AG04449 (cell line): ENCODE measurements at places on chromosomes 3 and 15.

DNA sequence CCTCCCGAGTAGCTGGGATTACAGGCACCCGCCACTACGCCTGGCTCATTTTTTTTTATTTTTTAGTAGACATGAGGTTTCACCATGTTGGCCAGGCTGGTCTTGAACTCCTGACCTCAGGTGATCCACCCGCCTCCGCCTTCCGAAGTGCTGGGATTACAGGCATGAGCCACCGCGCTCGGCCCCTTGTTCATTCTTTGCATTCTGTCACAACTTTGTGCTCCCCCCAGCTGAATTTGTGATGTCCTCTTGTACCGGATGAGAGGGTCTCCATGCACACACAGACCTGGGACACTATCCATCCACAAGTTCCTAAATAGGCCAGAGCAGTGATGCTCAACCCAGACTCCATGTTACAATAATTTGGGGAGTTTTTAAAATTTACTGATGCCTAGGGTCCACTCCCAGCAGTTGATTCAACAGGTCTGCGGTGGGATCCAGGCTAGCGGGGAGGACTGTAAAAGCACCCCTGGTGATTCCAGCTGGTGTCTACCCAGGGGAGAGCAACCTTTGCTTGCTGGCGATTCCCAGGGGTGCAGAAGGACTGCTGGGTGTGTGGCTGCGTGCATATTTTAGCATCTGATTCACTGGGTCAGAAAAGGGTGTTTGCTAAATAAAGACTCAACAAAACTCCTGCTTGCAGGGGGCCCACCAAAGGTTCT is 1.0 kb downstream of the RASSF1 start:
- no peak for DNase-seq

- DNase-seq = no peak
Observed at GRCh38 chr3:37510755-37511154, 336.4 kb upstream of the LRRFIP2 start.

DNA sequence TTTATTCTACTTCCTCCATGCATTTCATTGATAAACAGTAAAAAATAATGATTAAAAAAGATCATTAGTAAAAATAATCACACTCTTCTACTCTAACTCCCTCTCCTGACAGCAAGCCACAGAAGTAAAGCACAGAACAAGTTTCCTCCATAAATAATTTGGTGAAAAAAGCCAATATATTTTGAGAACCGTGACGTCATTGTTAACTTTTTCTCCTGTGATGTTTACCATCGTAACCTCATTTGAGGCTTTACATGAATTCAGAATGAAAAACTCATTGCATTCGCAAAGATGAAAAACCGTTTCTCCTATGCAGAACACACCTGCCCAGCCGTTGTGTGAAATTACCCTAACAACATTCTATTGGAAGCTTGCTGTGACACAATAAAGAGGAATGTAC is 120.7 kb downstream of the NSUN3 start:
- no peak for DNase-seq

GRCh38 chr15:57780471-57780870 is 74.0 kb downstream of the POLR2M start:
- DNase-seq = no peak

- no peak for DNase-seq
Observed at GRCh38 chr3:183466575-183466974, 38.2 kb upstream of the MCF2L2 start.

DNA sequence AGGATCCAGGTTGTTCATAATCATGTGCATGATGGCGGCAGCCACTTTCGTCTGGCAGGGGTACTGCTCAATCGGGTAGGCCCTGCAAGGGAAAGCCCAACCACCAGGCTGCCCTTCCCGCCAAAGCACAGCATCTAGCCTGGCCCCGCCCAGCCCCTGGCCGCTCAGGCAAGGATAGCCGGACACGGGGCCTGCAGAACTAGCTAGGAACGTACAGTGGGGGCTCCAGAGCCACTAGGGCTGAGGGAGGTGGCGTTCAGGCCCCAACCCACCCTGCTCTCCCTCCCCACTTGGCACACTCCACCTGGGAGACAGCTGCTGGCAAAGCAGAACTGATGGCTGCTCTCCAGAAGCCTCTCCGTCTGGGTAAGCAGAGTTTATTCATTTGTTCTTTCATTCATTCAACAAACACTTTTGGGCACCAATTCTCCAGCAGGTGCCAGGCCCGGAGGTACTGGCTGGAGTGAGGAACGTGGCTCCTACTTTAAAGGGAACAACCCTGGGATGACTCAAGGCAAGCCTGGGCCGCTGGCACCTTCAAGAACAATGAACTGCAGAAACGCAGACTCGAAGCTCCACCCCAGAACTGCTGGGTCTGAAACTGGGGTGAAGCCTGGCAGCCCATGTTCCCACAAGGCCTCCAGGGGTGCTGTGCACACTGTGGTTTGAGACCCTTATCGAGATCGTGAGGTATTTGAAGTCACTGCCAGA is 7.8 kb downstream of the UROC1 start:
- DNase-seq = no peak

- DNase-seq = no peak
Observed at GRCh38 chr3:174219738-174220137, 639.4 kb upstream of the NAALADL2 start.

- no peak for DNase-seq
Observed at GRCh38 chr3:42099020-42099765, 8.0 kb downstream of the TRAK1 start.

GRCh38 chr3:37833302-37834186 is 28.1 kb upstream of the CTDSPL start:
- no peak for DNase-seq

- DNase-seq = no peak
Observed at GRCh38 chr3:155334914-155335723, 41.6 kb upstream of the STRIT1 start.

DNA sequence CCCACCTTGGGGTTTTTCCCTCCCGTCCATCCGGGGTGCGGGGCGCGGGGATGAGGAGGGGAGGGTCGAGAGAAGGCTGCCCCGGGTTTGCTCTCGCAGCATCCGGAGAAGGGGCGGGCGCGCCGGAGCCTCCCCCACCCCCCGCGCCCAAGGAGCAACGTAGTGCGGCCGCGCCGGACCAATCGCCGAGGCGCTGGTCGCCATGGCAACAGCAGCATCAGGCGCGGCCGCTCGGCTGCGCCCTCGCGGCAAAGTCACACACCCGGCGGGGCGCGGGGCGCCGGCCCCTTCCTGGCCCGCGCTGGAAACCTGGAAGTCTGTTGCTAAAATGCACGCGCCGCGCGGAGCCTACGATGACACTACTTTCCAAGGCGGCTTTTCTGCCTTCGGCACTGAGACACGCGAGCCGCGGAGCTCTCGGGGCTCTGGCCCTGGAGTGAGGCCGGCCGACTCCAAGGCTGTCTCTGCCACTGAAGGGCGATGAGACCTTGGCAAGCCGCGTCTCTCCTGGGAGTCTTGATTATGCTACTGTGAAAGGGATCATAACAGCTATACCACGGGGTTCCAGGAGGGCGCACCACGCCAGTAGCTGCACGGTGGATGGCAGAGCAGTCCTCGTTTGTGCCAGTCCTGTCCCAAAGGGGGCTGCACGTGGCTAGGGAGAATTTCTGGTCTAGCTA is at the start of gene IQSEC1:
Gene IQSEC1, minus strand, starts transcription at position 104 of the 680 bp plus-strand sequence. CDS start 415 bp downstream, outside the sequence.
- DNase-seq = no peak

- DNase-seq = no peak
Observed at GRCh38 chr3:124577494-124578167, 152.6 kb upstream of the UMPS start.

- DNase-seq = no peak
Observed at GRCh38 chr3:52851348-52851747, 16.5 kb upstream of the MUSTN1 start.

DNA sequence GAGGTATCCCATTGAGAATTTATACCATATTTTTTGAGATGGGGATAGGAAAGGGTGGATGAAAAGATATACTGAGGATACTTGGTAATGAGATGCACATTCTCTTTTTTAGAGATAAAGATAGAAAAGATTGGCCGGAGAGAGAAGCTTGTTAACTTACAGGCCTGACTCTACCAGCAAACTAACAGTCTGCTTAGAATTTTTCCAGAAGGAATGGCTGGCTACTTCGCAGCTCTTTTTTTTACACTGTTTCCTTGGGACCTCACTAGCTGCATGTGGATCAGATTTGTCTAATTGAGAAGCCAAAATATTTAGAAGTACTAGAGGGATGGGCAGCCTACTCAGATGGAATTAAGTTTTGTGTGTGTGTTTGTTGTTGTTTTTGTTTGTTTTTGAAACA is 586.6 kb downstream of the TAFA4 start:
- no peak for DNase-seq

GRCh38 chr3:181626036-181626435 is 85.7 kb upstream of the SOX2 start:
- no peak for DNase-seq

- DNase-seq = no peak
Observed at GRCh38 chr3:85710490-85710889, 751.7 kb downstream of the CADM2 start.

DNA sequence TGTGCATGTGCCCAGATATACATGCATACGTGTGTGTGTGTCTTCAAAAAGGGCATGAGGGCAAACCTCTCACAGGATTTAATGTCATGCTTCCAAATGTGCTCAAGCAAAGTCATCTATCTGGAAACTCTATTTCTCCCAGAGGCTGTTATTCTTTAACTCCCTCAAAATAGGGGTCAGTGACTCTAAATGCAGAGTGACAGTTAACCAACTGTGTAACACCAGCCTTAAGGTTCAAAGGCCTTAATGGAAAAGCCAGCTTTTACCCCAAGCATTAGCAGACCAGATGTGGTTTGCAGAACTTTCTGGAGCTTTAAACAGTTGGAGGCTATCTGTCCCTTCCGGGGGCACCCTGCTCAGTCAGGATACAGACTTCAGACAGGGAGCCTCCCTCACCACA is 70.4 kb upstream of the SLC7A14 start:
- no peak for DNase-seq

- DNase-seq = no peak
Observed at GRCh38 chr3:175869404-175869803, 1010.3 kb downstream of the NAALADL2 start.

- DNase-seq = no peak
Observed at GRCh38 chr15:39106950-39107349, 473.9 kb upstream of the THBS1 start.

GRCh38 chr3:158700559-158700958 is 28.1 kb upstream of the LXN start:
- no peak for DNase-seq

DNA sequence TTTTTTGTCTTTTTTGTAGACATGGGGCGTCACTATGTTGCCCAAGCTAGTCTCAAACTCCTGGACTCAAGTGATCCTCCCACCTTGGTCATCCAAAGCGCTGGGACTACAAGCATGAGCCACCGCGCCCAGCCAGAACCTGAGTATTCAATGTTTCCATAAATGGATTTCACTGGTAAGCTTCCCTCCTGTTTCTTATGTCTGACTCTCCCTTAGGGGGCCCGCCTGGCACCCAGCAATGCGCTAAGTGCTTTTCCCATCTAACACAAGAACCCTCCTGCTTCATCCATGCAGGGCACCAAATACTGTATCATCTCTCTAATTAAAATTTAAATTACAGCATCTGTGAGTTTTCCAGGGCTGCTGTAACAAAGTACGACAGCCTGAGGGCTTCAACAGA is 44.9 kb downstream of the KLF15 start:
- no peak for DNase-seq

DNA sequence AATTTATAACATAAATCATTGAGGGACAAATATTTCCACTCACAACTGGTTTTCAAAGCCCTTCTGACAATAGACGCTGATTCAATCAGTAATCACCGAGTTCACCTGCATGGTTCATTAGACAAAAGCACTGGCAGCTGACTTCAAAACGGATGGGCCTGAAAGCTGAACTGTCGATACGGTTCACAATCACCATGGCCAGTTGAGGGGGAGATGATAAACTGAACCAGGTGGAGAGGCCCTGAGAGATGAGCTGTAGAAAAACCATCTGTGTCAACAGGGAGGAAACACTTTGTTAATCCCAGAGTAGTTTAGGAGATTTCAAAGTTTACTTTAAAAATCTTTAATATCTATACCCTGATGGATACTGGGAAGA is 75.0 kb downstream of the PEX5L start:
- no peak for DNase-seq

DNA sequence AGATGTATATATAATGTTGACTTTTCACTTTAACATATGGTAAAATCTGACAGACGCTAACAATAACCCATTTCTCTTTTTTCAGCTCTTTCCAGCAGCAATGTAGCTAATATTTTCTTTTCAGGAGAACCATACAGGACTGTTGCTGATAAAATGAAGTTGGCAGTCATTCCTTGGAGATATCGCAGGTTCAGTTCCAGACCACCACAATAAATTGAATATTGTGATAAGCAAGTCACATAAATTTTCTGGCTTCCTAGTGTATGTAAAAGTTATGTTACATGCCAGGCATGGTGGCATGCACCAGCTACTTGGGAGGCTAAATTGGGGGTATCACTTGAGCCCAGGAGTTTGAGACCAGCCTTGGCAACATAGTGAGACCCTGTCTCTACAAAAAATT is 31.9 kb upstream of the TM4SF1 start:
- DNase-seq = no peak

- no peak for DNase-seq
Observed at GRCh38 chr3:73351423-73352071, 273.2 kb downstream of the PDZRN3 start.

- no peak for DNase-seq
Observed at GRCh38 chr3:134600206-134600605, 50.6 kb downstream of the KY start.

GRCh38 chr3:95029644-95030043 is 966.8 kb downstream of the NSUN3 start:
- no peak for DNase-seq

- DNase-seq = no peak
Observed at GRCh38 chr15:90642464-90643300, 74.5 kb upstream of the BLM start.

DNA sequence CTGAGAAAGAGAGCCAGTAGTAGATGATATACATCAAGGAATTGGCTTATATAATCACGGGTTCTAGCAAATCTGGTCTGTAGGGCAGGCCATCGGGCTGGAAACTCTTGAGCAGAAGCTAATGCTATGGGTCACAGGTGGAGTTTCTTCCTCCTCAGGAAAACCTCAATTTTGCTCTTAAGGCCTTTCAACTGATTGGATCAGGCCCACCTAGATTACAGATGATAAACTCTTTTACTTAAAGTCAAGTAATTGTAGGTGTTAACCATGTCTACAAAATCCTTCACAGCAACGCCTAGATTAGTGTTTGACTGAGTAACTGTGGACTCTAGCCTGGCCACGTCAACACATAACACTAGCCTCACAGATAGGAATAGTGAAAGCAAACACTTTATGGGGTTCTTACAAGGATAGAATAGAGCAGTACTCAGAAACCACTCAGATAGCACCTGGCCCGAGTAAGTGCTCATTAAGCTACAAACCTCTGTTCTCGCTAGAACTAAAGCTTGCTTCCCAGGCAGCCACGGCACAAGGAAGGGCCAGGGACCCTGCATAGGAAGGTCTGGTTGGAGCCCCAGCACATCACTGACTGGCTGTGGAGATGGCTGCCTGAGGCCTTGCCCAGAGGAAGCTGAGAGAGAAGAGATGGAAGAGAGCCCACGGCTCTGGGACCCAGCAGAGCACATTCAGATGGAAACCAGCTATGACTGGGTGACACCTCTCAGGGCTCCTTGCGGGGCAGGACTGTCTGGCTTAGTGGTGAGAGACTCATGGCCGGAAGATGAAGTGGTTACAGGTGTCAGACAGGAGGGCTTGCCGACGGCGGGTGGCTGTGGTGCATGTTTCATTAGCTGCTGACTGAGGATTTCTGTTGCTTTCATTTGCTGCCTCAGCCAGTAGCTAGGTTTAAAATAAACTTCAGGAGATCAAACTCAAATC is 202.5 kb upstream of the TLE3 start:
- no peak for DNase-seq
